Hepatic stellate cell (primary cell): ENCODE measurements at places on chromosomes 2 and 18.

GRCh38 chr18:48840491-48840877 is 110.3 kb downstream of the SMAD7 start:
- DNase-seq, result no peak

- DNase-seq, result no peak
Observed at GRCh38 chr2:144181001-144181400, 338.9 kb downstream of the ZEB2 start.

- peak; percentile 44 for DNase-seq
Observed at GRCh38 chr18:58529714-58530354, 99.1 kb downstream of the ALPK2 start.

DNA sequence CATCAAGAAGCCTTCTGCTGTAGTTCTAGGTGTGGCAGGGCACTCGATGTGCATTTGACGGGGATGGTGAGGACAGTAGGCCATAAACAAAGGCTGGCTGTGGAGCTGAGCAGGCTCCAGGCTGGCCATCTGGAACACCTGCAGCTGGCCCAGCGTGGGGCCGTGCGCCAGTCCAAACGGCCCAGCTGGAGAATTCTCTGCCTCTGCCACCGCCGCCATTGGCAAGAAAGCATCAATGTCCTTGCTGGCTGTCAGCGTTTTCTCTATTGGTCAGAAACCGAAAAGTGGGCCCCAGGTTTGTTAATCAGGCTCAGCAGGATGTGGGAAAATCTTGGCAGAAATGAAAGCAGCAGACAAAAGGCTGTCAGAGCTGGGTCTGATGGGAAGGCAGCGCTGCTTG is 24.0 kb upstream of the CTIF start:
- no peak for DNase-seq

DNA sequence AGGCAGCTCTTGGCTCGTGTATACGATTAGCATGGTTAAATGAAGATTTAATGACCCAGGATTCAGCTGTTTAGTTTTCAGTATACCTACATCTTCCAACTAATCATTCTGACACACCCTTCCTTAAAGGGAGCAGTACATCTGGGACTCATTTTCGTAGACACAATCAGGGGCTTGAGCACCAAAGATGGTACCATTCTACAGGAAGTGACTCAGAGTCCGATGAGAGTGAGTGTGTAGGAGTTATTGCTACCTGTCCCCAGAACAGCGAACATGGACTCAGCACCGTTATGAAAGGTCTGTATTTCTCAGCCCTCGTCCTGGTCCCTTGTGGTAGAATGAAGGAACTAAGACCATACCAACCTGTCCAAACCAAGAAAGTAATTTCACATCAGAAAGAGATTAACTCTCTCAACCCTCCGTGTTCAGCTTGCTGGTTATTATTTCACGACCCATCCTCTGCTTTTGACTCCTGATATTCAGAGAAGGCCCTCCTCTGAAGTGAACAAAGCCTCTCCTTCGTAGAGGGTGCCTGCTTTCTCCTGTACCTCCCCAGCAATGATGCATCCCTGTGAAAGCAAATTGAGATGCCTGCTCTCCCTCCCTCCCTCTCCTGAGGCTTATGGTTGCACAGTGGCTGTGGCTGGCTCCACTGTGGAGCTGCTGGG is 214.8 kb downstream of the MTX2 start:
- DNase-seq, result no peak

DNA sequence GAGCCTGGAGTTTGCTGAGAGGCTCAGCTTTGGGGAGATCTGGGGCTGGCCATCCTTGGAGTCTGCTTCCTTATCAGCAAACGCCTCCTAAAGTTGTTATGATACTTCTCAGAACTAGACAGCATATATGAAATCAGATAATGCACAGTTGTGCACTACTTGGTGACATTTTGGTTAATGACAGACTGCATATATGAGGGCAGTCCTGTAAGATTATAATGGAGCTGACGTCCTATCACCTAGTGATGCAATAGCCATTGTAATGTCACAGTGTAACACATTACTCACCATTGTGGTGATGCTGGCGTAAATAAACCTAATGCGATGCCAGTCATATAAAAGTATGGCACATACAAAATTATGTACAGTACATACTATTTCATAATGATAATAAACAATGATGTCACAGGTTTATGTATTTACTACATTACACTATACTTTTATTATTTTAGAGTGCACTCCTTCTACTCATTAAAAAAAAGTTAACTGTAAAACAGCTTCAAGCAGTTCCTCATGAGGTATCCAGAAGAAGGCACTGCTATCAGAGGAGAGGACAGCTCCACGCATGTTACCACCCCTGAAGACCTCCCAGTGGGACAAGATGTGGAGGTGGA is 298.1 kb upstream of the REV1 start:
- DNase-seq, result no peak

DNA sequence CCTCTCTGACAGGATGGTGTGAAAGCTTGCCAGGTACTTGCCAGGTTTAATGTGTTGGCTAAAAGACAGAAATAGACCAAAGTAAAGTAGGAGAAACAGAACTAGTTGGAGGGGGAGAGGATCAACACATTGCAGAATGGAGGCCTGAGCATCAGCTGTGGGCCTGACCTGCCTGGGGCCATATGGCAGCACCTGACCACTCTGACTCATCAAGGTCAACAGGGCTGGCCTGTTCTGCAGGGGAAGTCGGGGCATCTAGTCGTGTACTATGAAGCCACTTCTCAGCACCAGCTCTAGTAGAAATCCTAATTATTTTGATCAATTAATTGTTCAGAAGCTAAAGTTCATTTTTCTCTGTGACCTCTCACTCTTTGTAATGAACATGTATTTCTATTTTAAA is 35.8 kb upstream of the NOSTRIN start:
- DNase-seq, result no peak

DNA sequence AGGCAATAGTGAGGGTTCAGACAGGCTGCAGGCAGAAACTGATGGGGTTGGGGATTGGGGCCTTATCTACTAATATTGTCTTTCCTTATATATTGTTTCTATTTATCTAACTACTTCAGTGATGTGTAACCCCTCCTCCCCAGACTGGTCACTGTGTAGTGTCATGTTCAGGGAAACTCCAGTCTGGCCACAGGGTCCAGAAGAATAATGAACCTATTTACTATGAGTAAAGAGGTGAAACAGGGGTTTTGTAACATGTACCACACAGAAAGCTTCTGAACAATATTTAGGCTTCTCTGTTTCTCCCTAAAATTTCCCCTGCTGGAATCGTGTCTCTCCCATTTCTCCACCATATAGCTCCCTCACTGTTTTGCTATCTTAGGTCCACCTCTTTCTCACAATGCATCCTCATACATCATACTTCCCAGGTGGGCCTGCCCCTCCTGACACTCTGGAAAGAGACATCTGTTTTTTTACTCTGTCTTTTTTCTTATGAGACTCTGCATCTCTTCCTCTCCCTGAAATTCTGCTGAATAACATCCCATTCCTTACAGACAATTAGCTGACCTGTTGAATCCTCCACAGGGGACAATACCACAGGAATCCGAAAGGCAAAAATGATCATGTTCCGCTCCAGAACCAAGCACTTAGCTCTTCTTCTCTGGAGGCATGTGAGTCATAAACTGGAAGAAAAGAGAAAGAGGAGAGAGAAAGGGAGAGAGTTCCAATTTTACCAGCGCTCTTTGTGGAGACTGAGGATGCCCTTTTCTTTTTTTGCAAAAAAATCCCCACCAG is 154.8 kb downstream of the ZEB2 start:
- no peak for DNase-seq

GRCh38 chr18:53817976-53818950 is 406.2 kb downstream of the MBD2 start:
- no peak for DNase-seq

- DNase-seq, result no peak
Observed at GRCh38 chr2:124533226-124533954, 508.3 kb downstream of the CNTNAP5 start.

DNA sequence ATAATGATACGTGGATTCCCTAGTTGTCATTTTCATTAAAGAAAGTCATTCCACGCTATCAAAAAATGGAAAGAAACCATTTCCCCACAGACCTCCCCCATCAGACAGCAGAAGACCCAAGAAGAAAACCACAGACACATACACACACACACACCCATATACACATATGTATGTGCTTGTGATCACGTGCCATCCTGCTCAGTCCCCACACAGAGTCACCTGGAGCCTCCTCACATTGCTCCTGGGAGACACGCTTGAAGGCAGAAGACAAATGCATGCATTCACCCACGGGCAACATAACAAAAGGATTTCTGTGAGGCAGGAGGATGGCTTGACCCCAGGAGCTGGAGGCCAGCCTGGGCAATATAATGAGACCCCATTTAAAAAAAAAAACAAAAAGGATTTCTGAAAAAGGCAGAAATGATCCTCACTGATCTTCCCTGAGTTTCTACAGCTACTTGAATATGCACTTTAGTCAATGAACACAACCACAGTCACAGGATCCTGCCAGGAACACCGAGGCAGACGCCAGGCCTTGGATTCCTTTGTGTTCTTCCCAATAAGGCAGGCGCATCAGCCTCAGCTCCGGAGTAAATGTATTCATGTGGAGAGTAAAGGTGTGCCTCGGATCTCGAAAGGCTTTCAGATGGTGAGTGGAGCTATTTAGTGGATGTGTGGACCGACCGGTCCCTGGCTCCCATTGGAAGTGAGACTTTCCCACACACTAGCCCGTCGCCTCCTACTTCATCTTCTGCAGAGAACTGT is 21.0 kb downstream of the TGFBRAP1 start:
- DNase-seq, result no peak

DNA sequence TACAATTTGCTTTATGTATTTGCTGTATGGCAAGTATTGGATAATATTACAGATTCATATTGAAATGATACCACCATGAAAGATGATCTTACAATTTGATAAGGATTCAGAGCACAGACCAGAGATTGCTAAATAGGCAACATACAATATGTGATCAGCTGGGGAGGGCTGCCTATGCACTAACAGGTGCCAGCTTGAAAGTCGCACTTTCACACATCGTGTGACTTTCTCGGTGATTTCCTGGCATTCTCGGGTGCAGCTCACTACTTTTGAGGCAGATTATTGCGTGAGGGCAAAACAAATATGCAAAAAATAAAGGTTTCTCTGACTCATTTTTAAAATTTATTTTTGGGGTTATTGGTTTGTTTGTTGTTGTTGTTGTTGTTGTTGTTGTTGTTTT is 36.0 kb downstream of the RBMS1 start:
- DNase-seq, result no peak

- DNase-seq, result no peak
Observed at GRCh38 chr18:48186131-48186766, 222.9 kb downstream of the ZBTB7C start.

DNA sequence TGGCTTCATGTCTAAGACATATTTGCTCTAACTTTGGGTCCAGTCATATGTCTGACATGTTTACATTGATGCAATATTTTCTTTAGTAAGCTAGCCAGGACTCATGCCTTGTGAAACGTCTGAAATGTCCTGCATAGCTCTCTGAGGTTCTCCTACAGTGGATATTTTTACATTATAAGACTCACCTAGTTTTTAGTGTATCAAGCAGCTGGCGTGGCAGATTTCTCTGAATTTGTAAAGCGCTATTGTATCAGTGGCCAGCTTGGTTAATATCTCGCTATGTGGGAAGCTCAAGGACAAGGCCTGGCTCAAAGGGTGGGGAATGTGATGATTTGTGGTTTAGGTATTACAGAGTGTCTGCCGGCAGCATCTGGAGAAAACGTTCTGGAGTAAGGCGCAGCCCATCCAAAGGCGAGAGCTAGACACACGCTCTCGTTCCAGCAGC is 164.3 kb downstream of the LTBP1 start:
- DNase-seq, result no peak
